Activated CD4-positive, CD25-positive, alpha-beta regulatory T cell treated with anti-CD3 and anti-CD28 coated beads, Interleukin-2, amount 50 U/mL, for 16 hours (primary cell): ENCODE measurements at places on chromosomes 3 and 15.

DNA sequence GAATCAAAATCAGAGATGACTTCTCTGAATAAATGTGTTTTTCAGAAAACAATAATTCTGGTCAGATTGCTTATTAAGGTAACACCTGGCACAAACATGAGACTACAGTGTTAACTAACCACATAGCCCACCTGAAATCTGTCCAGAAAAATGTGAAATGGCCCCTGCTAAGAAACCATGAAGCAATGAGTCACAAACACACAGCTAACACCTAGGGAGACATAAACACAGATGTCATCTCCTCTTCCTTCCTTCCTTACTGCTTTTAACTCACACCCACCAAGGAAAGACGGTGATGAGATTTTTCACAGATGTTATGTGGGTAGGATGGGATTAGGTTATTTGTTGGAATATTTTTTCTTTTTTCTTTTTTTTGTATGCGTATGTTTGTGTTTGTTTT, 315.0 kb upstream of the STAC start:
- DNase-seq: no peak

GRCh38 chr15:25238716-25239470, 199.9 kb downstream of the UBE3A start:
- no peak for DNase-seq

DNA sequence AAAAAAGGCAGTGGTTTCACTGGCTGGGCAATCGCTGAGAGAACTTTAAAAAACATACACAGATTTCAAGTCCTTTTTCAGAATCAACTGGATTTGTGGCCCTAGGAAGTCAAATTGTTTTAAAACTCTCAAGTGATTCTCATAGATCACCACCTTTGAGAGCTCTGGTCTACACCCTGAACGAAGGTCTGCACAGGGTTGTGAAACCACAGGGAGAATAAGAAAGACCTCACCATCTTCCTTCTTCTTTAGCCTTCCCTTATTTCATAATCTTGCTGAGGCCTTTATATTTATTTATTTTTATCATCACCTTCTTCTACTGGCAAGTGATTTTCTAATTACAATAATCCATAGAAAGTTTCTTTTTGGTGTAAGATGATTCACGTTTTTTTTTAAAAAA, 58.1 kb downstream of the FOXP1 start:
- no peak for DNase-seq

- no peak for DNase-seq
Measured at GRCh38 chr3:165196577-165197480, 645 bp upstream of the SLITRK3 start.

- no peak for DNase-seq
Measured at GRCh38 chr3:157075693-157076420, 84.1 kb downstream of the CCNL1 start.

DNA sequence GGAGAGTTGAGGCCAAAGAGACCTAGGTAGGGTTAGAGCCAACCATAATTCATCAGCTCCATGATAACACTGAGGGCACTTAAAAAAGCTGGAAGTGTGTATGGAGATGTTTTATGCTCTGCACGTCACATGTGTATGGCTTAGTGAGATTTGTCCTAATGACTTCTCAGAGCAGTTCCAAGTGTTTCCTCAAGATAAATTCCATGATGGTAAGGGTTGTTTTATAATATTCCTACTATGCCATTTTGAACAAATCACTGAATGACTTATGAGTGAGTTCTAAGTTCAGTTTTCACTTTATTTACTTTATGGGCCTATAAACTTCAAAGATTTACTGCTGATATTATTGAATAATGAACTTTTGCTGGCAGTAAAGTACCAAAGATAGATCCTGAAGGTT, 28.1 kb downstream of the TEX9 start:
- no peak for DNase-seq

GRCh38 chr15:100980410-100981046, 61.4 kb downstream of the LRRK1 start:
- no peak for DNase-seq

DNA sequence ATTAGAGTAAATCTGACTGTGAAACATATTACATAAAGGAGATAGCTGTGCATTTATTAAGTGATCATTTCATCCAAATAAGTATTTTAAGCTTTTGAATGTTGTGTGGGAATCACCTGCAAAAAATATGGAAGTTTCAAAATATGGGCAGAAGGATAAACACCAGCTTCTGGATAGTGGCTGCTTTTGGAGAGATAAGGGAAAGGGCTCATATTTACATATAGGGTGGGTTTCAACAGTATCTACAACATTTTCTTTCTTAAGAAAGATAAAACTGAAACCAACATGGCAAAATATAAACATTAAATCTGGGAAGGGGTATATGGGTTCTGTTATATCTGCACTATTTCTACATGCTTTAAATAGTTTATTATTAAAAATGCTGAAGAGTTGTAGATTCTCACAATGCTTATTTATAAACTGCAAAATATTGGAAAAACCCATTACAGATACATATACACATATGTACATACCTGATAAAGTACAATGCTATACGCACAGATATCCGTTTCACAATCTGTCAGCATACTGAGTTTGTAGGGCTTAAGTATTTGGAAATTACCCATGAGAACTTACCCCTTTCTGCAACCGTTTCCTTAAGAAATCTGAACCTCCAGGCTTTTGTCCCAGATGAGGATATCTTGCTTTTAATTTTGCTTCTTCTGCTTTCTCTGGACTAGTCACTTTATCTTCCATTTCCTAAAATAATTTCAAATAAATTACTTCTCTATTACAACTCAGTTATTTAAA, 12.1 kb downstream of the ARPP19 start:
- DNase-seq: no peak

- DNase-seq: no peak
Measured at GRCh38 chr3:155032918-155033317, 47.2 kb upstream of the MME start.

- no peak for DNase-seq
Measured at GRCh38 chr3:172973799-172974198, 167.2 kb downstream of the SPATA16 start.
